ENCODE measurements at places on chromosomes 12 and 14.

- no peak for DNase-seq
Measured at GRCh38 chr12:106736051-106736957, 38.2 kb upstream of the RIC8B start.

DNA sequence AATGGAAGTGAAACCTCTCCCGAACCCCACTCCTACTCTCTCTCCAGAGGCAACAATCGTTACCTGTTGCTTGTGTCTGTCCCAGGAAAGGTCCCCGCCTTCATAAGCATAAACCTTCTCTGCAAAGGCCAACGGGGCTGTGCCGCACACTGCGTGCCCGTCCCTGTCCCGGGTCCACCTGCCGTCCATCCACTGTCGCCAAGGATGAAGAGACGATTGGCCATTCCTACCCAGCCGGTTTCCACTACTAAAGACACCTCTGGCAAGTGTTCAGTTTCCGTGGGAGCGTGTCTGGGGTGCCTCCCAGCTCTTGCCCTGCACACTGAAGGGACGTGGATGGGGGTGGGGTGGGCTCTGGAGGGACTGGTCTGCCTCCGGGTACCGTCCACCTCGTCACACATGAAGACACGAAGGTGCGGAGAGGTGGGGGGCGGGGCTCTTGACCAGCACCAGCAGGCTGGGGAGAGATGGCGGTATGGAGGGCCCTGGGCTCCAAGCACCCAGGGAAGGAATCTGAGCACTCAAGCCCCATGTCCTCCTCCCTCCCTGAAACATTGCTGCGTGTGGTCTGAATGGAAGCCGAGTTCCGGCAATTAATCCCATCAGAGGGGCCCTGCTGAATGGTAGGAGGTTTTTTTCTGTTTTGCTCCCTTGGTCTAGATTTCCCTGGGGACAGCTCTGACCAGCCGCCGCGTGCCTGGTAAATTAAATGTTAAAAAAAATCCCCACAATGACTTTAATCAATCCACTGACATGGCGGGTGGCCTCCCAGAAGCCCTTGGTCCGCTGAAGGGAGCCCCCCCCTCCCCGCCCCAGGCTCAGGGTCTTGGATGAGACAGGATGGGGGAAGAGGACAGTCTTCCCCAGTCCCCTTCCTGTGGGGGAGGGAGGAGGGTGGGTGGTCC, 4.1 kb upstream of the KIF26A start:
- peak; percentile 75 for DNase-seq

- no peak for DNase-seq
Measured at GRCh38 chr12:34595749-34596733, 573.7 kb downstream of the ALG10 start.

- no peak for DNase-seq
Measured at GRCh38 chr12:47750229-47750798, 8.4 kb downstream of the RAPGEF3 start.

DNA sequence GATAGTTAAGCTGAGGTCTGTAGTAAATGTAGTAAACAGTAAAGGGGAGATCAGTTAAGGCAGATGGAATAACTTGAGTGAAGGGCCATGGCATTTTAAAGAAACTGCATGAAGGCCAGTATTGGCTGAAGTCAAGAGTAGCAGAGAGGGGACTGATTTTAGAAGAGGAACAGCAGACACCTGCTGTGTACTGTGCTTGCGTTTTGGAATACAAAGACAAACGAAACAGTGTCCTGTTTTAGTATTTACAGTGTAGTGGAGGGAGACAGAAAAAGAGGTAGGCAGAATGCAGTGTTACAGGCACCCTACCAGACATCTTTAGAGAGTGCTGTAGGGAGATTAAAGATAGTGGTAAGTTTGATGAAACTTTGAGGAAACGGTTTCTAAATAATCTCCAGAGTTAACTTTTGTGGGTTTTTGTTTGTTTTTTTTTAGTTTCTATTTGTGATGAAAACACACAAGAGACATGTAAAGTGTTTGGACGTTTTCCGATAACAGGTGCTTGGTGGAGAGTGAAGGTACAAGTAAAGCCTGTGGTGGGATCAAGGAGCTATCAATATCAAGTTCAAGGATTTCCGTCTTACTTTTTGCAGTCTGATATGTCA, 2.1 kb downstream of the HELB start:
- DNase-seq = no peak

Data from retina (tissue), 1 donor.